ENCODE measurements at places on chromosomes 6 and 20.

- no peak for DNase-seq
These were observed 498.9 kb downstream of the BCKDHB start for GRCh38 chr6:80605165-80605989.

GRCh38 chr6:150560004-150560883, 39.4 kb upstream of the PLEKHG1 start:
- no peak for DNase-seq

DNA sequence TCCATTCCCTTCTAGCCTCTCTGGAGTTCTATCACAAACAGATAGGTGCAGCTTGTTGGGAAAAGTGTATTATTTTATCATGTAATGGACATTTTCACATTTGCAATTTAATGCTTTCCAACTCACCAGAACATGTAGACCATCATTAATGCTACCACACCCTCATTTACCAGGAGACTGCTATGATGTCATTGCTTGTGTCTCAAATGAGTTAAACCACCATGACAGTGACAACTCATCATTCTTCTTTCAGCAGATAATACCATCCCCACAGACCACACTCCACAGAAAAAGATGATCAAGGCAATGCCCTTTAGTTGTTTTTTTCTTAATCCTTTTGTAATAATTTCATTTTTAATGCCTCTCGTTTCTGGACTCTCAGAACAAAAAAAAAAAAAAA, 168.7 kb downstream of the AIG1 start:
- no peak for DNase-seq

- no peak for DNase-seq
These were observed 31.7 kb downstream of the IL20RA start for GRCh38 chr6:137013031-137013430.

GRCh38 chr6:170471491-170471890, 81.6 kb downstream of the PSMB1 start:
- DNase-seq, result no peak

- DNase-seq, result no peak
These were observed 1004.9 kb upstream of the ADGRB3 start for GRCh38 chr6:67630146-67630545.

- no peak for DNase-seq
These were observed 75.5 kb downstream of the GPR6 start for GRCh38 chr6:110053395-110054240.

GRCh38 chr6:143441680-143442545, 8.6 kb downstream of the ADAT2 start:
- no peak for DNase-seq

DNA sequence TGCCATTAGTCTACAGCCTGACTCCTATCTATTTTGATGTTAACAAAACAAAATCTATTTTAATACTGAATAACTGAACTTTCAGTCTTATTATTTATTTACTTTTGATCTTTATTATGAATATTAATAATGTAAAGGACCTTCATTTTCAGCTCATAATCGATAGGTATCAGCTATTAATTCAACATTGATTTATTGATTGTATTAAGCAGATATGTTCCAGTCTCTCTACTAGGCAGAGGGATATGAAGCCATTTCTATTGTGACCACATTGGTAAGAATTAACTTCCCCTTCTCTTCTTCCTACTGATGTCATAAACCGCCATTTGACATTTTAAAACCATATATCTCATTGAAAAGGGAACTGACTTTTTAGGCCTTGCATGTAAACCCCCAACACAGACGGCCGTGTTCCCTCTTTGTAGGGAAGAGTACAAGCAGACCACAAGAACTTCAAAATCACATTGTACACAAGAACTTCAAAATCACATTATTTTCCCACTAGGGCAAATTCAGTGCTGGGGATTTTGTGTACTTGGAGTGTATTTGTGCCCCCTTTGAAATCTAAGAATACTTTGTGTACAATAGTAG, 69.5 kb upstream of the FABP7 start:
- DNase-seq, result no peak

DNA sequence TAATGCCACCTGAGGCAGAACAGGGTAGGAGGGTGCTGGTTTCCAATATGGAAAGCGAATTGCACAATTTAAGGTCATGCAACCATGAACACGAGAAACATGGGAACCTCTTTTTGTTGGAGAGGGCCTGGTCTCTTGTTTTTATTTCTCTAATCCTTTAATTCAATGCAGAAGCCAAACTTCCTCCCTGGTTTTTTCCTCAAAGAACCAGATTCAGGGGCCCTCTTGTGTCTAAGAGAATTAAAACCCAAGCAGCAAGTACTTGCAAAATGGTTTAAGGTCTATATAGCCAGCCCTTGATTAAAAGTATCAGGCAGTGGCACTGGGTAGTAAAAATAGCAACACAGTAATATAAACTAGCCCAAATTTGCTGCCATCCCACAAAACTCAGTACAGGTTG, 19.5 kb downstream of the GSTA4 start:
- no peak for DNase-seq

DNA sequence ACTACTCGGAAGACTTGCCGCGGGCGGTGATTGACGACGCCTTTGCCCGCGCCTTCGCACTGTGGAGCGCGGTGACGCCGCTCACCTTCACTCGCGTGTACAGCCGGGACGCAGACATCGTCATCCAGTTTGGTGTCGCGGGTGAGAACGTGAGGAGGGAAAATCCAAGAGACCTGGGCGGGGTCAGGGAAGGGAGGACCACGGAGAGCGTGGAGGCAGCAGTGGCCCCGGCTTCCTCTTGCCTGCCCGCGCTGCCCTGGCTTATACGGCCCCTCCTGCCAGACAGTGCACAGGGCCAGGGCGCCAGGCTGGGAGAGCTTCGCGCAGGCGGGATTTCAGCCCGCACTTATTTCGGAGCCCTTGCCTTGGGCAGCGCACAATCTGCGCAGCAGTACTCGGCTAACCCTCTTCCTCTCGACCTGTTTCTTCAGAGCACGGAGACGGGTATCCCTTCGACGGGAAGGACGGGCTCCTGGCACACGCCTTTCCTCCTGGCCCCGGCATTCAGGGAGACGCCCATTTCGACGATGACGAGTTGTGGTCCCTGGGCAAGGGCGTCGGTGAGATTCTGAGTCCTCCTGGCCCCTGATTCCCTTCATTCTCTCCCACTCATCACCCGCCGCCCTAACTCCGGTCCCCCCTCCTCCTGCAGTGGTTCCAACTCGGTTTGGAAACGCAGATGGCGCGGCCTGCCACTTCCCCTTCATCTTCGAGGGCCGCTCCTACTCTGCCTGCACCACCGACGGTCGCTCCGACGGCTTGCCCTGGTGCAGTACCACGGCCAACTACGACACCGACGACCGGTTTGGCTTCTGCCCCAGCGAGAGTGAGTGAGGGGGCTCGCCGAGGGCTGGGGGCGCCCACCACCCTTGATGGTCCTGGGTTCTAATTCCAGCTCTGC, 2.0 kb downstream of the MMP9 start:
- DNase-seq, result peak; percentile 49

- no peak for DNase-seq
These were observed 42.5 kb downstream of the DUSP22 start for GRCh38 chr6:334536-335510.

DNA sequence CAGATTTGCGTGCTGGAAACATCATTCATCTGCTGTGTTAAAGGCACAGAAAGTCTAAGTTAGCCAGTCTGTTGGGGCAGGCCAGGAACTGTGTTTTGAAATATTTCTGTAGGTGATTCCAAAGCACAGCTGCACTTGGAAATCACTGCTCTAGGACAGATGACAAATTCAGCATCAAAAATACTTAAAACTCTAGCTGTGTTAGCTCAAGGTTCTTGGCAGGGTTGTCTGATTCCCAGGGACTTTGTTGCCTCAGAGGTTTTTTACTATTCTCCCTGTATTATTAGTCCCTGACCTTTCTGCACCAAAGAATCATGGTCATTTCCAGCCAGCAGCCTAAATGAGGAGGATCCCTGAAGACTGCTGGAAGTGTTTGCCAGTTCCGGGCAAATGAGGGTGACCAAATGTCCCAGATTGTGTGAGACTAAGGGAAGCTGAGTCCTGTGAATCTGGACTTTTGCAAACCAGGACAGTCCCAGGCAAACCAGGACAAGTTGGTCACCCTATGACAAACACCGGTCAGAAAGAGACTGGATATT, 84.3 kb upstream of the TMEM30A start:
- no peak for DNase-seq

- no peak for DNase-seq
These were observed 41.7 kb downstream of the COL19A1 start for GRCh38 chr6:69907981-69908498.

- no peak for DNase-seq
These were observed 251.8 kb upstream of the PRND start for GRCh38 chr20:4469910-4470309.

- no peak for DNase-seq
These were observed 41.7 kb downstream of the AKIRIN2 start for GRCh38 chr6:87660226-87660911.

GRCh38 chr20:45341939-45342854, 6.0 kb downstream of the SDC4 start:
- DNase-seq, result no peak

GRCh38 chr20:60007464-60007863, 49.2 kb downstream of the CDH26 start:
- DNase-seq, result no peak

DNA sequence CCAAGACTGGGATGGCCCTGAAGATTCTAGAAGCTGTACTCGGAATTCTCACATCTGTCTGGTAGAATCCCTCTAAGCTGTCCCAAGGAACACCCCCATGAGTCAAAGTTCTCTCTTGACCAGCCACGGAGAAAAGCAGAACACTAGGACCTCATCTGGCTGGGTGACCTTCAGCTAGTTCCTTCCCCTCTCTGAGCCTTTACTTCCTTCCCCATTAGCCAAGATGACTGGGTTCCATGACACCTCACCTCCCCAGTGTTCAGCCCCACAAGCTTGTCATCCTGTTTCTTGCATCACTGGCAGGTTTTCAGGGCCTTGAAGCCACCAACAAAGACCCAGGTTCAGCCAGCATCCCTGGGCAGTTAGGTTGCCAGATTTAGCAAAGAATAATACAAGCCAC, 47.8 kb downstream of the MAFB start:
- no peak for DNase-seq

GRCh38 chr20:61621035-61621730, 369.1 kb downstream of the CDH4 start:
- no peak for DNase-seq

- no peak for DNase-seq
These were observed 203.0 kb downstream of the KCNQ5 start for GRCh38 chr6:72824833-72825232.

DNA sequence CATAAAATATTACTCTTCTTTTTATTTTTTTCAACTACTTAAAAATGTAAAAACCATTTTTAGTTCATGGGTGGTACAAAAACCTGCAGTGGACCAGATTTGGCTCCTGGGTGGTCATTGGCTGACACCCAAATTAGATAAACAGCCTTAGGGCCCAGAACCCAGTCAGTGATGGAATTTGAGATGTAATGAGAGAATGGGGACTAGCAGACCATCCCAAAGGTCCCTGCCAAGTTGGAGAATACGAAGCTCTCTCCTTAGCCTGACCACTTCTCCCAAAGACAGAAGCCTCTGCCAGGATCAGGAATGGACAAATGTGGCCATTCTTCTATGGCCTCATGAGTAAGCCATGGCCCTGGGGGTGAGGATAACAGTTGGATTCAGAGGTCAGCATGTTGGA, 194.7 kb downstream of the NFATC2 start:
- DNase-seq, result no peak

DNA sequence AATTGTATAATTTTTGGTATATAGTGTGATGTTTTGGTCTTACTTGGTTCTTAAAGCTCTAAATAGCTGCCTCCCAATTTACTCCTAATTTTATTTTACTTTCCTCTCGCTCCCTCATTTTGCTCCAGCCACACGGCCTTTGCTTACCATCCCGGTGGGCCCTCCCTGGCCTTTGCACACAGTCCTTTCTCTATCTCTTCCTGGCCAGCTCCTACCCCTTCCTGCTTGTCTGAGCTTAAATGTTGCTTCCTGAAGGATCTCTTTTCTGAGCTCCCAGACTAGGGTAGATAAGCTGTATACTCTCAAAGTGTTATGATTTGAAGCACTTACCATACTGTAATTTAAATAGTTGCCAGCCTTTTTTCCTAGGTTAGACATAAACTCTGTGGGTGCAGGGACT, 121.7 kb downstream of the UTRN start:
- DNase-seq, result no peak

- DNase-seq, result no peak
These were observed 138.4 kb downstream of the PREX1 start for GRCh38 chr20:48689388-48689787.

DNA sequence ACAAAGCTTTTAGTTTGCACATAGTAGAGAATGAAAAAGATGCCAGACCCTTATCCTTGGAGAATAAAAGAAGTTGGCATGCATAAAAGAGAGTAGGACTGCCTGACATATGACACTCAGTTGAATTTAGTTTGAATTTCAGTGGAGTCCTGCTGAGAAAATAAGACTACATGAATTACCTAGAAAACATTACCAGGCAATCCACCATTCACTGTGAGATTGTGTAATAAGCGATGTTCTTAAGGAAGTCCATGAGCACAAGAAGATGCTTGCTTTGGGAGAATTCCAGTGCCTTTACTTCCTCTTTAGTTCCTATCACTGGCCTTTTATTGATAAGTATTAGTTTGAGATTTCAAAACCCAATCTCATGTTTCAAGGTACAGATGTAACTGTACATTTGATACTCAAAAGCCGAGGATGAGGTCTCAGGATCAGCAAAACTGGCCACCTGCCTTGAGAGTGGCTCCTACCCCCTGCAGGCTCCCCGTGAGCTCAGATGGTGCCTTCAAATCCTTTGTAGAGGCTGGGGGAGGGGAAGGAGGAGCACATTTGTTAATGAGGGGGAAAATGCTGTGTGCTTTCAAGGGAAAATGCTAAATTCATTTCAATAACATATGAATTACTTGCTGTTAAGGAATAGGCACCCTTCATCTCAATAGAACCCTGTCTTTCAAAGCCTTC, 11.2 kb upstream of the UNC93A start:
- DNase-seq, result no peak

GRCh38 chr6:33577106-33577535, 3.0 kb downstream of the BAK1 start:
- DNase-seq, result peak; percentile 67

DNA sequence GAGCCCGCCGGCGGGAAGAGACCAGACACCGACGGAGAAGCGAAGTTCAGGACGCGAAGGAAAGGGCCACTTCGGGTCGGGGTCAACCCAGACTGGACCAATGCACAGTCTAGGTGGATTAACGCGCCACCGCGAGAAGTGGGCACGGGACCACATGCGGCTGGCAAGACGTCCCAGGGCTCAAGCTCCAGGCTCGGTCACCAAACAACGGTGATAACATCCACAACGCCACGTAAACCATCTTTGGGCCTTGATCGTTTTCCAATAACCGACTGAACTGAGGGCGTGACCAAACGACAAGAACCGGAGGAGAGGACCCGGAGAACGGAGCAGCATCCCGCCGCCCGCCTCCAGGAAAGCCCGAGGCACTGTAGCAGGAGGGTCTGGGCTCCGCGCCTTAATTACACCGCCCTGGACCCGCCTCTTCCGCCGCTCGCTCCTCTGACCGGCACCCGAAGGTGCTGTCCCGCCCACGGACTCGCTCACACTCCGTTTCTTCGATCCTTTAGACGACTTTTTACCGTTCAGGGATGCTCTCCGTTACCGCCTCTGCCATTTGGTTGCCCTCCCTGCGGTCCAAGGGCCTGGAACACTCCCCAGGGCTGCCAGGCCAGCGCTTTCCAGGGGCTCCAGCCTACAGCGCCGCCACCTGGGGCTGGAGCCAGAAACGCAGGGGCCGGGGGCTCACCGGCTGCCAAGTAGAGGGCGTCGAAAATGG, 44.1 kb downstream of the DPPA5 start:
- peak; percentile 52 for DNase-seq

Data from activated CD4-positive, alpha-beta T cell treated with anti-CD3 and anti-CD28 coated beads for 4 hours (primary cell).